NCI-H1694 treated with DMSO at 0.1 percent for 48 hours (cell line): ENCODE measurements at places on chromosomes 7 and 10.

- no peak for DNase-seq
Observed at GRCh38 chr10:75596930-75597620, 165.7 kb downstream of the LRMDA start.

GRCh38 chr7:66609176-66609575 lies 19.5 kb upstream of the KCTD7 start:
- DNase-seq = no peak

DNA sequence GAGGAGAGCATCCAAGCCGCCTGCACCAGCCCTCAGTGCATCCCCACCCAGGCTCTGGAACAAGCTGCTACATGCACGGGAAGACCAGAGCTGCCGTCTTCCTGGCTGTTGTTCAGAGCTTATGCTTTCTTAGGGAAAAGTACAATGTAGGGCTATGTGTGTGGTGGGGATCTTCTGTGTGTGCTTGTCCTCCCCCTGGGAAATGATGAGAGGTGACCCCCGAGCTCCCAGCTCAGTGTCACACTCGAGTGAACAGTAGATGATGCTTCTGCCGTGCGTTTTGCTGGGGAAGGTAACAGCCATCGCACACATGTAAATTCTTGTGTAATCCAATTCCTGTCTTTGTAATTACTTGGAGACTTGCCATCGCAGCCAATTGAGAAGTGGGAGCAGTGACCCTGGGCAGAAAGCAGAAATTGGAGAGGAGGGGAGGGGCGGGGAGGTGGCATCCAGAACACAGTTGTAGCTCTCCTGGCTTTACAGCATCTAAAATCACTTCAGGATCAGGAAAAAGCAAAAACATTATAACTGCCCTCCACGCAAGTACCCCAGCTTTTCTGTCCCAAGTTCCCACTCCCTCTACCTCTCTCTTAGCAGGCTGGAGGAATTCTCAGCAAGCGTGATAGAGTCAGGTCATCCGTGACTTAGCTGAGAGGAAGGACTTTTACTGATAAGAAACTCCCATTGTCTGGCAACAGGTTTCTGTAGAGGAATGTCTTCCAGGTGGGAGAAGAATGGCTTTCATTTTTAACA lies 149.6 kb downstream of the TCF7L2 start:
- DNase-seq = no peak

- DNase-seq = no peak
Observed at GRCh38 chr7:46387646-46388045, 466.6 kb upstream of the IGFBP3 start.

GRCh38 chr10:13536674-13537366 lies 8.0 kb upstream of the BEND7 start:
- DNase-seq = peak; percentile 57

GRCh38 chr10:110533149-110533548 lies 34.3 kb upstream of the SMC3 start:
- DNase-seq = no peak

DNA sequence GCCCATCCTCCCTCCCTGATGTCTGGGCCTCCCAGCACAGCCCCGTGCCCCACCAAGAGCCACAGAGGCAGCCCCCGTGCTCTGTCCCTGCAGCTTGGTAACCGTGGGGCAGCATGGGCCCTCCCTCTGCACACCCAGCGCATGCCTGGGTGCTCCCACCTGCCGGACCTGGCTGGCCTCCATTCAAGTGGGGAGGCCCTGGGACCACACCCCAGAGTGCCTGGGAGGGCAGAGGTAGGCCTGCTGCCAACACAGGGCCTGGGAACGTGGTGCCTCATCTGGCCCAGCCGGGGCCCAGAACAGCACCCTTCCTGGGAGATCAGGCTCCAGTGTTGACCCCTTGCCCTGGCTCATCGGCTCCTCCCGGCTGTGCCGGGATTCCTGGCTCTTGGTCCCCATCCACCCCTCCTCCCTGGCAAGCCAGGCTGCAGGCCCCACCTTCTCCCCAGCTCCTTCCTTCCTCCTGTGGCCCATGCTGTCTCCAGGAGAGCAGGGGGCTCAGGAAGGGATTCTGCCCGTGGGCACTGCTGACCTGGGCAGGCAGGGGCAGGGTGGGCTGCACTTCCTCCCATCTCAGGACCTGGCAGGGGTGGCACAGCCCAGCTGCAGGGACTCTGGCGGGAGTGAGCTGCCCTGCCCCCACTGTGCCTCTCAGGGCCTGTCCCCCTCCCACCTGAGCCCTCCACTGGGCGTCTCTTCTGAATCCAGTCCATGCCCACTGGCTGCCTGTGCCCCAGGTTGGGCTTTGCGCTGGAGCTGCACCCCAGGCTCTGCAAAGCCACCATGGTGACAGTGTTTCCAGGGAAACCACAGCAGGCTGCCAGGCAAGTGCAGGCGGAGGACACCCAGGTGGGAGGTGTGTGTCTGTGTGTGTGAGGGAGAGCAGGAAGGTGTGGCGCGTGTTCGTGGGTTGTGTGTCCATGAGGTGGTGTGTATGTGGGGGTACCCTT lies 32.6 kb downstream of the PWWP2B start:
- no peak for DNase-seq

DNA sequence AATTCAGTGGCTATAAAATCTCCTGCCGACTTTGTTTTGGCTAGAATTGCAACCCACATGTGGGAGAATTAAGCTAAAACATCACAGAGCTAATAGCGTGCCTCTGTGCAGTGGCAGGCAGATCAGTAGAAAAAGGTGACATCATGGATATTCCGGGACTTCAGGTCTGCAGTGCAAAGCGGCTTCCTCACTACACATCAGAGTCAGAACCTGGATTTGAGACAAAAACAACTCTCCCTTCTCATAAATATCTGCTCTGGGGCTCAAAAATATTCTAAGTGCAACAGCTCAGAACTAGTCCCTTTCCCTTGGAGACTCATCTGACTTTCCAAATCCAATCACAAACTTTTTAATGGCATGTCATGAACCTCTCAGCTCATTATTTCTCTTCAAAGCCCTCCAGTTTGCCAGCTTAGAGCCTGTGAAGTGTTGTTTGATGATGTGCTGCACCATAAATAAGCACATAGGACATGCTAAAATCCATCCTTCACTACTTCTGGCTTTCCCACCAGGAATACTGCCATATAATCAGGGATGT lies 337.1 kb downstream of the RNLS start:
- DNase-seq = no peak

GRCh38 chr7:4071370-4072058 lies 610.6 kb upstream of the FOXK1 start:
- DNase-seq = no peak

- DNase-seq = no peak
Observed at GRCh38 chr10:110723224-110723891, 79.2 kb downstream of the RBM20 start.

DNA sequence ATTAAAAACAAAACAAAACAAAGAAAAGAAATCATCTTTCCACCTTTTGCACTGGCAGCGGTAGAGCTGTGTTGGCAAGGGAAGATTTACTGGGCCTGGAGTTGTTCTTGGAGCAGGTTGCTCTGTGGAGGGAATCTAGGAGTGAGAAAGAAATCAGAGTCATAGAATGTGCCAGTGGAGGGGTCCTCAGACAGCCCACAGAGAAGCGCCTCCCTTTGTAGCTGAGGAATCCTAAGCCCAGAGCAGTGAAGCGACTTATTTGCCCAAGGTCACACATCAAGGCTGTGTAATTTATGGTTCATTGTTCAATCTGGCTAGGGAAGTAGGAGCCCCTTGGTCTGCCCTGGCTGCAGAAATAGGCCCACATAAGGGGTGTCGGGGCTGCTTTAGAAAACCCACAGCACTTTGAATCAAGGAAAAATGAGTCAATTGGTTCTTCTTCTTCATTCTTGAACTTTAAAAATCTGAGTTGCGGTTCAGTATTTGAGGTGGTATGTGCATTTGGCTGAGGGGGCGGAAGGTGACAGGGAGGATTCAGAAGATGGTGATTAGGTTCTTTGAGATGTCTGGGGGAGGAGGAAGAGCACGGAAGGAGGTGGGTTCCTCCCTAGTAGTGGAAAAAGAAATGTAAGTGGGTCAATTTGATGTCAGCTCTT lies 253.7 kb downstream of the PTEN start:
- no peak for DNase-seq

DNA sequence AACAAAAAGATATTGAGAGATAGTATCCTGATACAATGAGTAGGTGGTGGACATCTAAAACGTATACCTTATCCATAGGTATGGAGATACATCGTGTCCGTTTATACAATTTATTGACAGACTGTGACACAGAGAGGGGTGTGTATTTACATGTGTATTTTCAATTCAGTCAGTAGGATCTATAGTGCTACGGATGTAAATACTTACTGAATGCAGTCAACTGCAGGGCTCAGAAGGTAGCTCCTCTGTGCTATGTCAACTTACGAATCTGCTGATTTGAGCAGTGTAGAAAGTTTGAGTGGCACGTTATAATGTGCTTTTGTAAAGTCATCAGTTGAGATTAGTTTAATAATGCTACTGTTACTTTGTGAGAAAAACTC lies 626 bp downstream of the ZNF804B start:
- no peak for DNase-seq
